ENCODE measurements at places on chromosomes 5 and 9.

GRCh38 chr9:91483189-91483691 is 59.6 kb upstream of the NFIL3 start:
- no peak for DNase-seq

GRCh38 chr5:98899456-98899855 is 29.4 kb downstream of the CHD1 start:
- no peak for DNase-seq

- DNase-seq: peak; percentile 58
Observed at GRCh38 chr9:105405514-105406131, 42.2 kb upstream of the FSD1L start.

- DNase-seq: no peak
Observed at GRCh38 chr9:78543353-78543752, 246.4 kb downstream of the PSAT1 start.

- DNase-seq: peak; percentile 22
Observed at GRCh38 chr5:75168026-75168735, 68.5 kb downstream of the ANKRD31 start.

- DNase-seq: no peak
Observed at GRCh38 chr9:72473474-72474261, 47.7 kb upstream of the TMC1 start.

DNA sequence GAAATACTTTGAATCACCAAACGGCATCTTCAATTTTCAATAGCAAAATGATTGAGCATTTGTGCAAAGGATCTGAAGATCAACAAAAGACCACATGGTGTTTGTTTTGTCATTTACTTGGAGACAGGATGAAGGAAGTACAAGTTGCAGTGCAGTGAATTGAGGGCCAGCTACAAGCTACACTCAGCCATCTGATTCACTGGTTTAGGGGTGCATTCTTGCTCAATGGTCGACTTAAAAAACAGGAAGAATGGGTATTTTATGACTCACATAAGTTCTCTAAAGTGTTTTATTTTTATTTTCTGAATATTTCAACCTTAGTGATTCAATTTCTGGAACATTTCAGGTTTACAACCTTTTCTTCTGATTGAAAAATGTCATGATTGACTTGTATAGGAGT is 412.1 kb upstream of the ADAMTSL1 start:
- no peak for DNase-seq

- DNase-seq: no peak
Observed at GRCh38 chr9:126925876-126926275, 11.3 kb downstream of the RALGPS1 start.

DNA sequence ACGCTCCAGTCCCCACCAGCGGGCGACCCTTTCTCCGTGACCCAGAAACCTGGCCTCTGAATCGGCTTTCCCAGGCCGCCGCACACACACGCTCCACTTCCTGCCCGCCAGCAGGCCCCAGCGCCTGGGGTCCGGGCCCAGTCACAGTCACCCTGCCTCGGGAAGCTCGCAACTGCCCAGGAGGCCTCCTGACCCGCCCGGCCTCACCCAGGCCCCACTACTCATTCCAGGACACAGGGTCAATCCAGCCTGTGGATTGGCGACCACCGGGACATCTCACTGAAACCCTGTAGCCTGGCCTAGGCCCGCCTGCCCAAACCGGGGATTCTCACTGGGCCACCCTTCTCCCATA is 2.7 kb upstream of the IRX4 start:
- no peak for DNase-seq

DNA sequence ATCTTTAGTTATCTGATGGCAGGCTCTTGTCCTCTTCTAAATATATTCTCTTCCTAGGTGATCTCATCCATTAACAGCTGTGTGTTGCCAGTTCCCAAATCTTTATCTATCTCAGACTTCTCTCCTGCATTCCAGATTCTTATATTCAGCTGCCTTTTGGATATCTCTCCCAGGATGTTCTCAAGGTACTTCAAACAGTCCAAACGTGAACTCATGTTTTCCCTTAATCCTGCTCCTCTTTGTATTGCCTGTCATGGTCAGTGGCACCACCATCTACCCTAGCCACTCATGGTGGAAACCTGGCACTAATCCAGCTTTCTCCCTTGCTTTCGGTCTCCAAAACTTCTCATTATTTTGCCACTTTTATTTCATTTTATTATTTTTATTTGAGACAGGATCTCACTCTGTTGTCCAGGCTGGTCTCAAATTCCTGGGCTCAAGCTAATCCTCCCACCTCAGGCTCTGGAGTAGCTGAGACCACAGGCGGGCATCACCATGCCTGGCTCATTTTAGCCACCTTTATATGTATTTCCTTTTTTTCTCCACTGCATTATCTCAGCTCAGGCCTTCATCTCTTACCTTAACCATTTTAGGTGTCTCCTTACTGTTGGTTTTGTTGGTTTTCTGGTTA is 3.8 kb downstream of the ZFYVE16 start:
- no peak for DNase-seq

GRCh38 chr9:96491079-96491879 is 41.3 kb downstream of the HABP4 start:
- no peak for DNase-seq

DNA sequence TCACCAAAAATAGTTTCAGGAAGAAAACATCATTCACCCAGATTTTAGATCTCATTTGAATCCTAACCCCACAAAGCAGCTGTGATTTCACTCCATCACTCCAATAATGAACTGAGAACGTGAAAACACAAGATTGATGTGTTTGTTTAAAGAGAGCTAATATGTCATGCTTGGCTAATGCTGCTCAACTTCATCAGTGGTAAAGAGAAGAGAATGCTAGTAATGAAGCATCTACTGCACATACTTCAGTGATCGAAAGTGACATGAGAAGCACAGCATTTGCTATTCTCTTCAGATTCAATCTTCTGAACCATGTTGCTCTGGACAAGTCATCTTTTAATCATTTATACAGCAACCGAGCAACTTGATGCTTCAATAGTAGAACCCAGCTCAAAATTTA is 874.7 kb downstream of the EFNA5 start:
- no peak for DNase-seq

GRCh38 chr5:6766604-6767093 is 53.4 kb downstream of the TENT4A start:
- no peak for DNase-seq

GRCh38 chr9:35669331-35670145 is 4.2 kb upstream of the CA9 start:
- no peak for DNase-seq

- no peak for DNase-seq
Observed at GRCh38 chr5:109558364-109558763, 131.4 kb upstream of the MAN2A1 start.

DNA sequence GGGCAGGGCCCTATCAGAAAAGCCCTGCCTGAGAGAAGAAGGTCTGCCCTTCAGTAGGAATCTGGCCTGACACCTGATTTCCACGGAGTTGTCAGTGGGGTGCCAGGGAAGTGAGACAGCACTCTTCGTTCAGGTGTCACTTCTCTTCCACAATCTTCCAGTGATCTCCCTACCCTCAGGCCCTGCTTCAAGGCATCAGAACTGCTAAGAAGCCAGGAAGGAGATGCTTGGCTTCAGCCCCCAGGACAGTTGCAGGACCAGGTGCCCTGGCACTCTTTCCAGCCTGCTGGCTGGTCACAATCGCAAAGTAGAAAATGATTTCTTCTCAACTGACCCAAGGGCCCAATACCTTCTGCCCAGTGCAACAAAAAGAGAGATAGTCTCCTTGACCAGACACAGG is 50.3 kb downstream of the SPOCK1 start:
- DNase-seq: no peak

DNA sequence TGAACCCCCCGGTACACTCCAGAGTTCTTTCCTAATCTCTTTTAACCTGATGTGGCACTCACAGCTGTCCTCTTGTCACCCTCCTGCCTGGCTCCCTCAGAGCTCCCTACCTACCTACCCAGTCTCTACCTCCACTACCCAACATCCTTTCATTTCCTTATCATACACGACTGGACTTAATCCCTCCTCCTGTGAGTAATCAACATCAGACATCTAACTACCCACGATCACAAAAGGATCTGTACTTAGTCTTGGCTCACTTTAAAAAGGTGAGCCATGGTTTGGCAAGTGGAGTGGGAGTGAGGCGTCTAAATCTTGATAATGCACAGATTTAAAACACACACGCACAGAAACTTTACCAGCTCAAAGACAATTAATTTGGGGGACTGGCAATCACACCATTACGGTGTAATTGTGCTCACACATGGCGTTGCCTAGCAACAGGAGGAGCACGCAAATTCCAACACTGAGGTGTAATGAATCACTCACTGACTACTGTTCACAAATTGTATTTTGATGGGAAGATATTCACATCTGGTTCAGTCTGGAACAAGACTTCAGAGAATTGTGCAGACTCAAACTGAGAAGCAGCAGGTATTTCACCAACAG is 235.9 kb downstream of the EPB41L4A start:
- no peak for DNase-seq

- DNase-seq: no peak
Observed at GRCh38 chr9:110240198-110240597, 16.1 kb downstream of the TXN start.

GRCh38 chr5:67934976-67935375 is 280.6 kb upstream of the PIK3R1 start:
- DNase-seq: no peak

GRCh38 chr5:169702693-169703481 is 65.8 kb downstream of the DOCK2 start:
- no peak for DNase-seq

GRCh38 chr9:87570000-87570908 is 72.6 kb downstream of the DAPK1 start:
- no peak for DNase-seq

DNA sequence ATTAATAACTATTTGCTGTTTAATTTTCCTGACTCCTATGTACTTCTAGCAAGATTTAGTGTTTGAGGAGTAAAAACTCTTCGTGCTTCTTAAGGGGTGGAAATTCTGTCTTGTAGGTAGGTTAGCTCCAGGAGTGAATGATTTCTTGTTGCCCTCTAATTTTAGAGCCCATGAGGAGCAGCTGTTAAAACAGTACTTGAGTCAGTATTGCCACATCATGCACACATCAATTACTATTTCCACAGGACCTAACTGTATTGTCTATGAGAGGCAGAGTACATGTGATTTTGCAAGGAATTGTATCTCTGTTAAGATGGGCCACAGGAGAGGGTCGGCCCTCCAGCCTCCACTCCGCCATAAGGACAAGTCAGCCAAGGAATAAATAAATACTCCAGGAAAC is 91.2 kb downstream of the PDZD2 start:
- DNase-seq: no peak

GRCh38 chr9:133269537-133270362 is 5.3 kb downstream of the ABO start:
- DNase-seq: no peak

DNA sequence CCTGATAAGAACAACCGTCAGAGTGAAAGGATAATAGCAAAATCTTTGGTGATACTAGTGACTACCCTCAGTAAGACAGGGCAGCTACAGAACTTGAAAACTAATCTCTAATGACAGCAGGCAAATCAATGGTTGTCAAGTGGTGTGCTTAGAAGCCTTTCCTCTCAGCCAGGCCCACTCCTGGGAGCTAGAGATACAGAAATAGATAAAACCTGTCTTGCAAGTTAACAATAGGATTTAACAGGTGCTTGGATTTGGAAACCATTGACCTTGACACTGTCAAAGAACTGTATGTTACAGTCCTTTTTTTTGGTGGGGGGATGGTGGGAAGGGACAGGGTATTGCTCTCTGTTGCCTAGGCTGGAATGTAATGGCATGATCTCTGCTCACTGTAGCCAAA is 118.6 kb downstream of the BASP1 start:
- no peak for DNase-seq

GRCh38 chr5:144405991-144406390 is 235.3 kb downstream of the KCTD16 start:
- no peak for DNase-seq

GRCh38 chr9:89498852-89499480 is 1.1 kb upstream of the SEMA4D start:
- DNase-seq: no peak

GRCh38 chr9:100324594-100325200 is 28.0 kb downstream of the TEX10 start:
- no peak for DNase-seq

DNA sequence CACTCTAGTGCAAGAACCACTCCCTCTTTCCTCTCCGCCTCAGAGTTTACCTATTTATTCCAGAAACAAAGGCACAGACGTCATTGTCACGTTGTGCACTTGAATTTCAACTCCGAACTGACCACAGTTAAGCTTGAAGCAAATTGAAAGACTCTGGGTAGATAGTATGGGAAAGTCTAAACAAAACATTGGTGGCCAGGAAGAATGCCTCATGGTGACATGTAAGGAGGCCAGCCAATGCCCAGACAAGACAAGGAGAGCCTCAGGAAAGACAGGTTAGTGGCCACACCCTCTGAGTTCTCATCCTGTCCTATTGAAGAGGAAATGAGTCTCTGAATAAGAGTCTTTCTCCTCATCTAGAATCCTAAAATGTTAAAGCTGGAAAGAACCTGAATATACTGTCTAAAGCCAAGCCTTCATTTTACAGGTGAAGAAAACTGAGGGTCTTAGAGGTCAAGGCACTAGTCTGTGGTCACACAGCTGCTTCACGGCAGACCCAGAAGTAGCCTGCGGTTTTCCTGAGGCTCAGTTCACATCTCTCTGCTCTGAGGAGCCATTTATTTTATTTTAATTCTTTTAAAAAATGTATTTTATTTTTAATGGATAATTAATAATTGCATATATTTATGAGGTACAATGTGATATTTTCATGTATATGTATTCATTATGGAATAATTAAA is 30.2 kb downstream of the ZFAND5 start:
- no peak for DNase-seq

- DNase-seq: no peak
Observed at GRCh38 chr5:143992496-143992895, 178.0 kb downstream of the YIPF5 start.

DNA sequence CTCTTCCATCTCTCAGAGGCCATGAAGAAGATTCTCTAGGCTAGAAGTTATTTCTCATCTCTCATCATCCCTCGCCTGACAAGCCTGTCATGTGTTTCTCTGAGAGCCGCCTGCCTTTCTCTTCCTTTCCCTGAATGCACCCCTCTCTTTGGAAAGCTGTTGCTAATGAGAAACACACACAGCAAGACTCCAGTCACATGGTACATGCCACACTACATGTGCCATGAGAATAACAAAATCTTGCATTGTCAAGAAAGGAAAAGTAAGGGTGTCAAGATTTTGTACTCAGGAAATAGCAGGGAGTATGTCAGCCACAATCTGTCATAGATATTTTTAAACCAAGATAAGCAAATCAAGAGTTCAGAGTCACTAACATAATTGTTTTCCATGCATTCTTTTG is 8.9 kb downstream of the AGXT2 start:
- DNase-seq: no peak

GRCh38 chr5:5340206-5340729 is 82.2 kb upstream of the ICE1 start:
- no peak for DNase-seq

DNA sequence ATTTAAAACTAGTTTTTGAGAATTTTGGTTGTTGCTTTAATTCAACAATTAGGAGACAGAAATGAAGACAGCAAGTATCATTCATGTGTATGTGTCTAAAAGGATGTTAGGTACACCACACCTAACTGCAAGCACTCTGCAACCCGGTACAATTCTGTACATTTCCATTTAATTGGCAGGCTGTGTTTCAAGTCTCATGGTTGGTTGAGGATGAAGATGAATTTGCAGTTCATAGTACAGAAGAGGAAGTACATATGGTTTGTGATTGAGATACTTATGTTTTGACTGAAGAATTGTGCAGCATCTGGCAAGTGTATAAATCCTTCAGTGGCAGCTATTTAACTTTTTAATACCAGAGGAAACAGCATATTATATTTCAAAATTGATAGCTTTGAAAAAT is 628.7 kb upstream of the ZNF608 start:
- no peak for DNase-seq

- peak; percentile 79 for DNase-seq
Observed at GRCh38 chr5:74055486-74056106, 429.6 kb downstream of the ARHGEF28 start.
